ENCODE measurements at places on chromosomes 4 and X.

- DNase-seq = no peak
These were observed at the start of gene TASL for GRCh38 chrX:30577362-30577991. TSS of gene TASL (minus strand) at chrX:30577766. CDS start at chrX:30560355, 17,411 bp downstream.

GRCh38 chr4:85929961-85930665, 429.7 kb downstream of the MAPK10 start:
- DNase-seq = peak; percentile 18

- DNase-seq = peak; percentile 99
These were observed at the start of gene TBC1D25 for GRCh38 chrX:48539345-48540027. TSS of gene TBC1D25 (plus strand) at chrX:48539714. CDS start at chrX:48539798, 84 bp downstream.

DNA sequence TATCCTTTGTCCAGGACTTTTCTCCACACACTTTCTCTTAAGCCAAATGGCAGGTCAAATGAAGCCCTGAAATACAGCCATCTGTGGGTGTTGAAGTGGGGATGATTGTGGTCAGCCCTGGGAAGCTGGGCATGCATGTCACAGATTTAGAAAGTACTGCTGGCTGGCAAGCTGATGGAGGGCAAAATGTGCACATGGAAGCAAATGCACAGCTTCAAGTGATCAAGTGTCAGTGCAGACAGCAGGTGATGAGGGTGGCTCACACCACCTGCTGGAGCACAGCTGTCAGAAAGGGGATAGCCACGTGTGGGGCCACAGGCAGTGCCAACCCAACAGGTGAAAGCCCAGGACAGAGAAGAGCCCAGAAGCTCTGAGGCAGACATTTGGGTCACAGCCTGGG, 40.3 kb upstream of the ATXN3L start:
- no peak for DNase-seq

GRCh38 chrX:70253377-70254062, 6.5 kb downstream of the P2RY4 start:
- no peak for DNase-seq

Measured in A549 (cell line).